Hematopoietic multipotent progenitor cell (in vitro differentiated cells): ENCODE measurements at places on chromosomes 5 and 9. TPM values are rescaled to one million over a fixed set of nuclear protein-coding genes. Genes with fewer than 3 reads are reported as not detected.

ANKRA2 gene
- total RNA-seq = 14.8 TPM

FOXD4L3 gene
- under 0.01 TPM for total RNA-seq

- no peak for DNase-seq
These were observed 5.6 kb downstream of the MEGF9 start for GRCh38 chr9:120708526-120709224.

DNA sequence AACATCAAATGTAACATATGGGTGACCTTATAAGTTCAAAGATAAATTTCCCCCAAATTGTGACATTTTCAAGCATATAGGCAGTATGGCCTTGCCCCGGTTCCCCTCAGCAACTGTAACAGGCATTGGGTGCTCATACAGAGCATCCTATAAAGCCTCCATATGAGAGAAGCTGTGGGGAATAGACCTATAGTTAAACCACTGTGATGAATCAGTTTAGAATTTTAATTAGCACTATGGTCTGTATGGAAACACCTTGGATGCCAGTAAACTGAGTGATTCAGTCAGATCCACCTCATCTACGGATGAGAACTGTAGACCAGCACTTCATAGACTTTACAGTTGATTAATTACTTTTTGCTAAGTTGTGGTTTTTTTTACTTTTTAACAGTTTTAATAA is 79.4 kb downstream of the ERCC6L2 start:
- no peak for DNase-seq

- no peak for DNase-seq
These were observed 90.6 kb upstream of the ADAMTS2 start for GRCh38 chr5:179435731-179436315.

DNA sequence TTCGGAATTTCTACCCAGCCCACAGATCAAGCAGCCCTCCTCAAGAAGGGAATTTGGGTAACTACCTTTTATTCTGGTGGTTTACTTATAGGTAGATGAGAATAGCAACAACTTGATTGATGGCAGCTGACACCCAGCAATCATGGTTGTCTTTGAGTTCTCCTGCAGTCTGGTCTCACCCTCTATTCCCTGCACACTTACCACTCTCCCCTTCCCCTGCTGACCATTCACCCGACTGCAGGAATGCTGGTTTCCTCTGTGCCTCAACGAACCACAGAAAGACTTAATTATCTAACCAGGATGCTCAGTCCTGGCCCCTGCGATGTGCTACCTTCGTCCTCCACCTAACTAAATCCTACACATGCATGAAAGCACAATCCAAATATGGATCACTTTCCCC is 243.0 kb downstream of the RFK start:
- DNase-seq = no peak

- no peak for DNase-seq
These were observed 30.5 kb upstream of the ADAM19 start for GRCh38 chr5:157606046-157606445.
